Hematopoietic multipotent progenitor cell (in vitro differentiated cells): ENCODE measurements at places on chromosomes 5 and 9. TPM values are rescaled to one million over a fixed set of nuclear protein-coding genes. Genes with fewer than 3 reads are reported as not detected.

DNA sequence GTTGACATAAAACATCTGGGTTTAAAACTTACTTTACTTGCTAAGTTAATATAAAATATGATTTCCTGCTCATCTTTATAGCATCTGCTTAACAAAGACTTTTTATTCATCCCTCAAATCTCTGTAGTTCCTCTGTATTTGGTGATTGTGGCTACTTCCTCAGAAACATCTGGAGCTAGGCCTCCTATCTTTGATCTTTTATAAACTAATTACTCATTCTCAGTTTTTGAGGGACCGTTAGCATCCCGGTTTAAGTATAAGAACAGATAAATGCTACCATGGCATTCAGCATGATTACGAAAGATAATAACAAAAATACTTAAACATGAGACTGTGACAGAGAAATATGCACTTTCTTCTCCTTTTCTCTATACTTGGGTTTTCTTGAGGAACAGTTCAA is 85.3 kb downstream of the SLC38A9 start:
- DNase-seq: no peak

Gene OR13C4
- 0.27 TPM for total RNA-seq

Gene IFNA21
- total RNA-seq: not detected

- DNase-seq: no peak
These were observed 1296.8 kb upstream of the NUDT12 start for GRCh38 chr5:104859437-104859836.

- DNase-seq: no peak
These were observed 592.0 kb downstream of the CHSY3 start for GRCh38 chr5:130496215-130496614.

DNA sequence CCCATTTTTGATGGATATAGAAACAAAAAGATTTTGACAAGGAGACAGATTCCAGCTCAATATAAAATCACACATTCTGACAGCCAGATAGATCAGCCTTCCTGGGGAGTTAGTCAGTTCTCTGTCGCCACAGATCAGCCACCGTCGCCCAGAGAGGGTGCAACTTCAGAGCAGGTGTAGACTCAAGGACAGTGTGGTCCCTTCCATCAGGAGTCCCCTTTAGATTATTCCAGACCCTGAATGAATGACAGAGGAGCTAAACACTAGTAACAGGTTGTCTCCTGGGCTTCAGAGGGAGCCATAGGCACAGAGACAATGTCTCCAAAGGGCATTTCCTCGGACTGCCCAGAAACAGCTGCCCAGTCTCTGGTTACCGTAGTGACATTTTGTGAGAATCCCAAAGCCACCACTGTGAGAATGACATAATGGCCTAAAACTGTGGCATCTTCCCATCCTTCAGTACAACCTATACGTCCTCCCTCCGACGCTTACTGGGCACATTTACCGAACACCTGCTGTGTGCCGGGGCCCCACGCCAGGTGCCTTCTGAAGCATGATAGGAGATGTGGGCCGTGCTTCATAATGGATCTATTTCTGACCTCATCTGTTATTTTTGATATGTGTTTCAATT is 47.4 kb upstream of the SLC2A8 start:
- no peak for DNase-seq

DNA sequence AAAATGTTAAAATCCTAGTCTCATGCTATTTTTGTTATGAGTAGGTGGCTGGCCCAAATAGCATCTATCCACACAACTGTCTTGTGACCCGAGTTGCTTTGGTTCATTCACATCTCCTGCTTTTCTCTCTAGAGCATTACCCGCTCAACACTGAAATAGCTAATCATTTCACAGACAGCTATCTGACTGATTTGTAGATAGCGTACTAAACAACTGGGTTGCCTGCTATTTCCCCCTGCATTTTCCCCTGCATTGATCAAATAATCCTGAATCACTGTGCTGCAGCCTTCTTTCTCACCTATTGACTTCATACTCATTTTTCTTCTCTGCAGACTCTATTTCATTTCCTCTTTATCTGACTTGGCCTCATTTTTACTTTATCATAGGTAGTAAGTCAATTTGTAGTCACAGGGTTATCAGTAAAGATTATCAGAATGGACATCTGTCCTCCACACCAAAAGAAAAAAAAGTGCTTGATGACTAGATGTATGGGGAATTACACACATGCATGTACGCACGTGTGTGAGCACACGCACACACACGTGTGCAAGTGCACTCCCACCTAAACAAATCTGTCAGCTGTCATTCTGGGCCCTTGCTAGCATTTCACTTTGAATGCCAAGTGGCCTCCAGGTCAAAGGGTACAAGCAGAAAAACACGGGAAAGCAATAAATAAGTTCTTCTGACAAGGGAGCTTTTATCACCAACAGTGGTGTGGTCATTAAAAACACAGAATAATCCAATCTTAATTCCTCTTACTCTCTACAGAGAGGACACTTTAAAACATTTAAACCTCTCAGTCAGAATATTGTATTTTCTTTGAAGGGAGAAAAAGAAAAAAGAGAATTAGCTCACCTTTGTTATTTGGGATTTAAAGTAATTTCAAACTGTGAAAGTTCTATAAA is 501.6 kb downstream of the EFNA5 start:
- DNase-seq: no peak
